Eye (tissue), 1 donor: ENCODE measurements at places on chromosomes 3 and 15.

DNA sequence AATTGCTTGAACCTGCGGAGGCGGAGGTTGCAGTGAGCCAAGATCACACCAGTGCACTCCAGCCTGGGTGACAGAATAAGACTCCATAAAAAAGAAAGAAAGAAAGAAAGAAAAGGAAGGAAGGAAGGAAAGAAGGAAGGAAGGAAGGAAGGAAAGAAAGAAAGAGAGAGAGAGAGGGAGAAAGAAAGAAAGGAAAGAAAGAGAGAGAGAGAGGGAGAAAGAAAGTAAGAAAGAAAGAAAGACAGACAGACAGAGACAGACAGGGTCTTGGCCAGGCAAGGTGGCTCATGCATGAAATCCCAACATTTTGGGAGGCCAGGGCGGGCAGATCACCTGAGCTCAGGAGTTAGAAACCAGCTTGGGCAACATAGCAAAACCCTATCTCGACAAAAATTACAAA is 16.4 kb upstream of the DAG1 start:
- no peak for DNase-seq

- peak; percentile 54 for DNase-seq
These were observed 345.1 kb downstream of the IL5RA start for GRCh38 chr3:2765002-2765579.

GRCh38 chr3:190545191-190545590 is 31.3 kb downstream of the IL1RAP start:
- DNase-seq = peak; percentile 33

DNA sequence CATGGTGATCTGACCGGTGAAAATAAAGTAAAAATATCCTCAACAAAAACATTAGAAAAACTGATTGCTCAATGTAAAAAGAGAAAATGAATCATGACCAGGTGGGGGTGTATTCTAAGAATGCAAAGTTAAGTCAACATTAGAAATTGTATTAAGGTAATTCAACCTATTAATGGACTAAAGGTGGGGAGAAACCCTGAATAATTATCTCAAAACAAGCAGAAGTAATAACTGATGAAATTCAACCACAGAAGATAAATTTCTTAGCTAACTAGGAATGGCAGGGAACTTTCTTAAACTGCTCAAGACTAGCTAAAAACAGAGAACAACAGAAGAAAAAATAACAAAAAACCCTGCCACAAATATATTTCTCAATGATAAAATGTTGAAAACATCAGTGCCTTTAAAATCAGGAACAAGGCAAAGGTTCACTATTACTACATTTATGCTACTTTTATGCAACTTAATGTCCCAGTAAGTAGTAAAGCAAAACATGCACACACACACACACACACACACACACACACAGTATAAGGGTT is 204.4 kb upstream of the THBS1 start:
- no peak for DNase-seq

- DNase-seq = no peak
These were observed 622 bp upstream of the PLSCR1 start for GRCh38 chr3:146544929-146545528.

DNA sequence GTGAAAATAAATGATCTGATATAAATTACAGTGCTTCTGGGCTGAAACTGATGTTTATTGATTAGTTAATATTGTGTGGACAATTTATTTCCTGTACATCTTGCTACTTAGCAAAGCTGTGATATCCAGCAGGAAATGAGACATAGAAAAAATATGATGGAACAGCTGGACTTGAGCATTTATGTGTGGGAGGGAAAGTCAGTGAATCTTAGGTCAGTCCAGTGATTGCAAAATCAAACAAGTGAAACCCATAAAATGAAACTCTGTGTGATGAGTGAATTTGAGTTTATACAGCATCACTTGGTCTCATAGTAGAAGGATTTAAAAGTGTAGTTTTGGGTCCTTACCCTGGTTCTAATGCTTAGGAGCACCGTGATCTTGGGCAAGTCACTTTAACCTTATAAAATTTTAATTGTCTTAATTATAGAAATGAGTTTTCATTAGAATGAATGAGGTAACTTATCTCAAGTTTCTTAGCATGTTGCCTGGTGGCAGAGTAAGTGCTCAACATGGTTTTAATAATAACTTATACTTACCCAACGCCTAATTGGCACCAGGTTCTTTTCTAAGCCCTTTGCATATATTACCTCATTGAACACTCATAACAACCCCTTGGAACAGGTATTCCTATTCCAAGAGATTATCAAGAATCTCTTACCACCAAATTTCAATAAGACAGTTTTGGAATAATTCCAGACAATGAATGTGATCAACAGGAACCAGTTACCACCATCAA is 194.6 kb downstream of the ADAMTSL3 start:
- DNase-seq = no peak

- DNase-seq = no peak
These were observed 8.3 kb downstream of the ITPR1 start for GRCh38 chr3:4501437-4501836.

- no peak for DNase-seq
These were observed 558 bp upstream of the SLC30A4 start for GRCh38 chr15:45523166-45523460.
